ENCODE measurements at places on chromosomes 16 and 17.
A peak's percentile ranks its signal among the peaks of the same experiment; 100 is the strongest.

DNA sequence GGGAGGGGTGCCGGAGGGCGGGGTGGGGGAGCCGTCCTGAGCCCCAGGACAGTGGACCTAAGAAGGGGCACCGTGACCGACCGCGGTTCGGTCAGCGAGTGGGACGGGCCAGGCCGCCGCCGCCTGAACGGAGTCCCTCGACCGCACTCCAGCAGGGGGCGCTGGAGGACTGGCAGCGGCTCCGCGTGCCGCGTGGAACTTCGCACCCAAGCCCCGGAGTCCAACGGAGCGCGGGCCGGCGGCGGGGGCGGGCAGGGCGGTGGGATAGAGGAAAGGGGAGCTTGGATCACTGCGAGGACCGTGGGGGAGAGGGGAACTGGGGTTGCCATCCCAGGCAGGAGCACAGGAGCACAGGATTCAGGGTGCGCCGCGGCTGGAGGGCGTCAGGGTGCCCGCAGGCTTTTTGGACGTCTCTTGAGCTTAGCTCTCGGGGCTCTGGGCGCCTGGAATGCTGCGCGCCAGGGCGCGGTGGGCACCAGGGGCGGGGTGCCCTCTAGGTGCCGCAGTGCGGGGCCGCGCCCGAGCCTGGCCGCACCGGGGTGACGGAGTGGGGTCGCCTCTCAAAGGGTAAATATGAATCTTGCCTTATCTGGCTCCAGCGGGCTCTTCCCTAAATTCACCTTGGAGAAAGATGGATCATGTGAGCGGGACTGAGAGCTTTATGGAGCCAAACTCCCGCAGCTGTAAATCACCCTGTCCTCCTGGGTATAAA lies 379 bp upstream of the OTOP2 start:
- DNase-seq: peak; percentile 74

DNA sequence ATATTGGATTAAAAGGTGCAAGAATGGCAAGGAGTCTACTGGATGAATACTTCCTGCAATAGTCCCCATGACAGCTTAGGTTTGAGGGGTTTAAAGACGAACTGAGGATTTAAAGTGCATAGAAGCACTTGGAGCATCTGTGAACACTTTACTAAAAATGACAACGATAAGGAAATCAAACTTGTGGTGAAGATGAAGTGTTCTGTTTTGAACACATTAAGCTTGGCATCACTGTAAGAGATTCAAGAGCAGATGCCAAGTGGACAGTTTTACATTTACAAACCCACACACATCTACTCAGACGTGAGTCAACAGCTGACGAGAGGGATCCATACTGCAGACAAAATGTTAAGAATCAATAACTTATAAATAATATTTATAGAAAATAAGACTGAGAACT lies 918.7 kb downstream of the CDH11 start:
- no peak for DNase-seq

GRCh38 chr17:49993423-49994060 lies 1.5 kb downstream of the DLX3 start:
- no peak for DNase-seq

DNA sequence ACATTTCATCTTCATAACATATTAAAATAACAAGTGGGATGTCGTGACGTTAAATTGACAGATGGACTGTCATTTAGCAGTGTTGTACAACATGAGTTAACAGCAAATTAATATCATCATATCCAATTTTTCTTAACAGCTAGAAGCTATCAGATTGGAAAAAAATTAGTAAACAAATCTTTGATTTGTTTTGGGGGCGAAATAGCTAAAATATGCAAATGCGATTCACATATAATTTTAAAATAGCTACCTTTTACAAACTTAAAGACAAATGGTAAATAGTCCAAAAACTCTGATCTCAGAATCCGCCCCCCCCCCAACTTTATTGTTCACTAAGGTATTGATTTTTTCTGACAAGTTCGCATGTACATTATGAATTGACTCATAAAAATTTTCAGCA lies 20.3 kb upstream of the NACA2 start:
- DNase-seq: no peak

DNA sequence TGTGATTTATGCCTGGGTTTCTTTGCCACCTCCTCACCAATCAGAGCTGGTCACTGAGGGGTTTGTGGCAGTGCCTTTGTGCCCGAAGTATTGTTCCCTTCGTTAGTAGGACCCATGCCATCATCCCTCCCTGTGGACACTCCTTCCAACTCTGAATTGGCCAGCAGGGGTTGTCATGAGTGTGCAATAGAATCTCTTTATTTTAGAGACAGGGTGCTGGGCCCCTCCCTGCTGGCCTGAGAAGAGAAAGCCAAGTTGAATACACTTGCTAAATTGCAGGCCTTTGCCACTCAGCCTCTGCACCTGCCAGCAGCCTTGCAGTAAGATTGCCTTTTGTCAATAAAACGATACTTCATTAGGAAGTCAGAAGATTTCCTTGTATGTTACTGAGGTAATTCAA lies 40.7 kb upstream of the SLC12A3 start:
- peak; percentile 22 for DNase-seq

- DNase-seq: no peak
Measured at GRCh38 chr17:78138204-78139060, 7.8 kb upstream of the C17orf99 start.

- DNase-seq: no peak
Measured at GRCh38 chr17:39170558-39170957, 4.6 kb upstream of the ARL5C start.

DNA sequence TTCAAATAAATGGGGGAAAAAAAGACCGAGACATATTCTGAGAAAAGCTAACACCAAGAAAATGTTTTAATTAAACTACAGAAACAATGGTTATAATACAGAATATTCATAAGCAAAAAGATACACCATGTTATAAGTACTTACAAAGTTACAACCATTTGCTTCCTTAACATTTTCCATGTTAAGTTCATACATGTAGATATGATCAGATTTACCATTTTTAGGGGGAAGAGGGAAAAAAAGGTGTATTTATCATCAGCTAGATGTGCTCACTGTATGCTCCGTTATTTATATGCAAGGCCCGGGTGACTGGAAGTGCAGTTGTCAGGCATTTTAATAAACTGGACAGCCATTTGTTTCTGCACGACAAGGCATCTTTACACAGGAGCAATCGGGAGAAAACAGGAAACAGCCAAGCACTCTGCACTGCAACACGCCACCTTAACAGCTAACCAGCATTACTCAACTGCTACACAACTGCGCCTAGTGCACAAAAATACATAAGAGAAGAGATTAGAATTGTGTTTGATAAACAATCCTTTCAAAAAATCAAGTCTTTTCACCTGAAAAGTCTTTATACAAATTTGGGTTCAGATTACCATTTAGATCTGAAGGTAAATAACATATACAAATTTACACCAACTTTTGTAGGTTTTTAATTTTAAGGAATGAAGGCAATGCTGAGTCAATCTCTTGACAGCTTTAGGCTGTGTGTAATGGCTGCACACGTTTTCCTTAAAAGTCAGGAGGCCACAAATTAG lies 2.9 kb downstream of the SRSF2 start:
- peak; percentile 72 for DNase-seq

DNA sequence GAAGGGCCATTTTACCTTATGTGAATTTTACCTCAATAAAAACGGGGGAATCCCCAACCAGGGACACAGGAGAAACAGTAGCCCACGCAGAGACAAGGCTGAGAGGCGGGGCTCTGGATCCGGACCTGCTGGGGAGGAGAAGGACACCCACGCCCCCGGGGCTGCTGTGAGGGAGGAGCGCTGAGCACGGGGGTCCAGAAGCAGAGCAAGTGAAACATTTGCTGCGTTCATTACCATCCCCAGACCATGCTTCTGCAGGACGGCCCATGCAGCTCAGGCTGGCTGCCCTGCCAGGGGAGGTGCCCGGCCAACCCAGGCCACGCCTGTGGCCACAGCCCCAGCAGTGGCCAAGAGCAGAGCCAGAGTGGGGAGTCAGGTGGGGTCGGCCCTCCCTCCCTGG lies 50.0 kb downstream of the KCNJ18 start:
- DNase-seq: no peak

DNA sequence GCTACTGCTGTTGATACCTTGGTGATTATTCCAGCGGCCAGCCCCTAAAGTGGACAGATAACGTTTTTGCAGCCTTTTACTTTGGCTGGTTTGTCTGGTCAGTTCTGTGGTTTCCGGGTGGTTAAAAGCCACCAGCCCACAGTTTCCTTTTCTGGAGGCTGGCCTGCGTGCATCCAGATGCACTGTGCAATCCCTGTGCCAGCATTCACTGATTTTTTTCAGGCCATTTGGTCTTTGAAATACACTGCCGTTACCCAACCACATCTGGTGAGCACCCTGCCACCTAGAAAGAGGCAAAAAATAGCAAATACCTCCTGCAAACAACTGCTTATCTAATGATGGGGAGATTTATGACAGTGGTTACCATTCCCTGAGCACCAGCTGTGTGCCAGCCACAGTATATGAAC lies 797 bp downstream of the NUDT7 start:
- DNase-seq: peak; percentile 67

DNA sequence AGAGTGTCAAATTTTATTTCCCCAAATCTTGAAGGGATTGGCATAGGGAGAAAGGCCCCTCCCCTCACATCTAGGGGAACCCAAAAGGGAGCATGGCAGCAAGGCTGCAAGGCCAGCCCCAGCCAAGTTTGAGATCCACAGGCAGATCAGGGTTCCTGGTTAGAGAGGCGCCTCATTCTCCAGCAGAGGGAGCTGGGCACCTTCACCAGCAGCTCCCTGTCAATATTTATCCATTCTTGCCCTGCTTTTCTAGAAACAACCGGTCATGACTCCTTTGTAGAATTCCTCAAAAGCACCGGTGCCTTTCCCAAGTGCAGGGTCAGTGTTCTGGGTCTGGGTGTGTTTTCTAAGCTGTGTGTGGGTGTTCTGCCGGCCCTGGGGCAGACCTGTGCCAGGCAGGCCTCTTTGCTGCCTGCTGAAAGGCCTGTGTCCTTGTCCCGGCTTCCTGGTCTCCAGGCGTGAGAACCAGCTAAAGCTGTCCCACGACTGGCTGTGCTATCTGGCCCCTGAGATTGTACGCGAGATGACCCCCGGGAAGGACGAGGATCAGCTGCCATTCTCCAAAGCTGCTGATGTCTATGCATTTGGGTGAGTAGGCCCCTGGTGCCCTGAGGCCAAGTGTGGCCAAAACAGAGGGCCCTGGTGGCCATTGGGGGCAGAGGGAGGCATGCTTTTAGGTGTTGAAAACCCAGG lies 21.2 kb upstream of the LGALS9 start:
- DNase-seq: peak; percentile 79

DNA sequence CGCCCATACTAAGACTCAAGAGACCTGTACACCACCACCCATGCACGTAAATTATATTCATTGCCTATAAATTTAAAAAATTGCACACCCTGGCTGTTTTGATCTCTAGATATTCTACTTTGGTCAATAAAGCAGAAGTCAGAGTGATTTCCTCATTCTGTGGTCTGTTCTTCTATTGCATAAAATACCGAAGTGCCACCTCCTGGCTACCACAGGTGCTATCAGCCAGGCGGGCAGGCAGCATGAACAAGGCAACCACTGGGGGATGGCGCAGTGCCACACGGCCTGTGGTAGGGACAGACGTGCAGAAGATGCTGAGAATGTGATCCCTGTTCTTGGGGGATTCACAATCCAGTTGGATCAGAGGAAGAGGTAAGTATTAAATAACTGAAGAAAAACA lies 122.3 kb downstream of the CDK5R1 start:
- peak; percentile 93 for DNase-seq

DNA sequence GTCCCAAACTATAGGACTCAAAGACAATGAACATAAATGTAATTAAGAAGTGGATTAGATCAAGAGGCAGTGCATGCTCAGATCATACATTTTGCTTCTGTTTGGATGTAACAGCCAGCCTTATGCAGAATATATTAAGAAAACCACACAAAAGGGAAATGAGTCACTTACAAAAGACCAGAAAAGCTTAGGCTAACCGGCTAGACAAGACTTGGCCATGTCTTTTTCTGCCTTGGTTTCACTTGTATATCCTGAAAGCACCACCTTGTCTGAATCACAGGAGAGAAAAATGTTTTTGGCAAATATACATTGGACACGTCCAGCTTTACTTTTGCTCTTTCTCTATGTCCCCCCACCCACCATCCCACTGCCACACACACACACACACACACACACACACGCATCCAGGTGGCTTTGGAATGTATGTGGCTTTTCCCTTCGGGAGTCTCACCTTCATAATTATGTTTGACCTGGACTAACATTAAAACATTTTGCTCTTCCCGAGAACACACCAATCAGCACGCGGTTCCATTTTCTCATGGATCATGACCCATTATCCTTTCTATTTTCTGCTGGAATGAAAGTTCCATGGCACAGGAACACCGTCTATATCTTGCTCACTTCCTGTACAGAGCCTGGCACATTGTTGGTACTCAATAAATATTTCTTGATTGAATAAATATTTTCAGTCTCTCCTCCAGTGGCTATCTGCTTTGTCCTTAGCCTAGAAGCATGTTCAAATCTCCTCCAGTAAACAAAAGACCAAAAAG lies 64.6 kb downstream of the CDK5R1 start:
- peak; percentile 56 for DNase-seq

DNA sequence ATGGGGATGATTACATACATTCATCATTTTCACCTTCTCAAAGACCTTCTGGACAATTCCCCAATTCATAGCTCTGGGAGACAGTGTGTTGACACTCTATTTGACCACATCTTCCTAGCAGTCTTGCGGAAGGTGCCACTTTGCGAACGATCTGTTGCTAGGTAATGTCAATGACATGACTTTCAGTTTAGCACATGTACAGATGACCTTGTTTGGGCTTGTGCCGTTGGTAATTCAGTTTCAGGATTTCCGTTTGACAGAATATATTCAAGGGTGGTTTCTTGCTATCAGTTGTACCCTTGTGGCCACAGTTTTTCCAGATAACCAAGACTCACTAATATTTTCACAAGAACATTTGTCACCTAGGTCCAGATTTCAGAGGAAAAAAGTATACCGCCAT lies 478.2 kb downstream of the WWOX start:
- peak; percentile 53 for DNase-seq

DNA sequence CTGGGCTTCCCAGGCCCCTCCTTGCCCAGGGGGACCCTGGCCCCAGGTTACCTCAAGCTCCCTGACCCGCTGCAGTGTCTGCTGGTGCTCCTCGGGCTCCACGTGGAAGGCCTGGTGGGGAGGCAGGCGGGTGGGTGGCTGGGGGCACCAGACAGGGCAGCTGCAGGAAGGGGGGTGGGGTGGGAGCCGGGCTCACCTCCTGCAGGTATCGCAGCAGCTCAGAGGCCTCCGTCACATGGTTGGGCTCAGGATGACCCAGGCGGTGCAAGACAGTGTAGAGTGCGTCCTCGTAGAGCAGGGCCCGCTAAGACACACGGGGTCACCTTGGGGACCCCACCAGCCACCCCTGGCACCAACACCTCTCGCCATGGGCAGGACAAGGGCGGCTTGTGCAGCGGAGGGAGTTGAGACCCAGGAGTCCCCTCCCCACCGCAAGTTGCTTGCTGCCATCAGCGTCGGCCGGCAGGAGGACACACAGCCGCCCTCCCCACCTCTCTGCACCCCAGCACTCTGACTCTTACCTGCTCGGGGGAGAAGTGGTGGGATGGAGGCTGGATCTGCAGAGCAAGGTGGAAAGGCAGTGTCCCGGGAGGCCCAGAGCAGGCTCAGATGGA lies 1.1 kb downstream of the UNC13D start:
- DNase-seq: peak; percentile 45

All from hematopoietic multipotent progenitor cell treated with erythropoietin and hydrocortisone succinate and interleukin-3 and kit ligand, for 4 days (in vitro differentiated cells).